Activated naive CD4-positive, alpha-beta T cell treated with anti-CD3 and anti-CD28 coated beads for 36 hours (primary cell): ENCODE measurements at places on chromosomes 6 and 20. TPM values are rescaled to one million over a fixed set of nuclear protein-coding genes. Genes with fewer than 3 reads are reported as not detected.

The MAN1A1 gene
- 15.1 TPM for total RNA-seq

DNA sequence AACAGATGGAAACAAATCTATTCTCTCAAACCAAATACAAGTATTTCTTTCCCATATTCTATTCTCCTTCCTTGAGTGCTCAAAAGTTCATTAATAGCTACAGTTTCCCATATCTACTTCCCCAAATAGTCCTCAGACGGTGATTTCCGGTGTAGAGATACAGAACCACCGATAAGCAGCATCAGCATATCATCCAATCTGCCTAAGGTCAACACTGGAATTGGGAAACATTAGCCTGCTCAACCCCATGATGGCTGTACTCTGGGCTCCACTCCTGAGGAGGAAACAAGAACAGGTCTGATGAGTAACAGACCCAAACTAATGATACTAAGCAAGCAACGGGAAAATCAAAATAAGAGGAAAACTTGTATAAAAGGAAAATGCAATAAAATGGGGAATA is 115.6 kb downstream of the EPB41L2 start:
- DNase-seq: no peak

The SNAP25 gene
- not detected for total RNA-seq

The OR2J3 gene
- not detected for total RNA-seq

DNA sequence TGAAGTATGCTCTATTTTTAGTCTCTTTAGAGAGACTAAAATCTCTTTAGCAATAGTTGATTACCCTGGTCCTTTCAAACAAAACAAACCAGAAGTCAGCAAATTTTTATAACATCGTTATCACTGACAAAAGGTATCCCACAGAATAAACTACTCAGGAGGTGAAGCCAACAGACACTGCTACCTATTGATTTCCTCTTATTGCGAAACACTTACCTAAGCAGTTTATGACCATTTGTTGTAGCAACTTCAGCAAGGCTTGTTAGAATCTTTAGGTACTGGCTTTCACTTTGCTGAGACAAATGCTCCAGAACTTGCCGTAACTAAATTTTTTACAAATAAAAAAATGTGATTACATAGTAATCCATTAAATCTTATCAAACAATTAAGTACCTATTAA is 64.4 kb downstream of the HACE1 start:
- DNase-seq: no peak
